A549 treated with CORT108297 at 1 μM for 4 hours (cell line): ENCODE measurements at places on chromosomes 16 and 17. TPM values are rescaled to one million over a fixed set of nuclear protein-coding genes. Genes with fewer than 3 reads are reported as not detected.

Gene CCDC92B
- 0.13 to 0.31 TPM (median 0.15 TPM) in 5 replicates for total RNA-seq

Gene ANKFY1
- 27.5 to 36.1 TPM (median 33.2 TPM) in 5 replicates for total RNA-seq

Gene MAPK8IP3
- total RNA-seq, result 34.2 to 66.6 TPM (median 61.2 TPM) in 5 replicates

Gene TEX14
- total RNA-seq, result 0.07 to 0.16 TPM (median 0.15 TPM) in 5 replicates
